Activated CD8-positive, alpha-beta memory T cell treated with anti-CD3 and anti-CD28 coated beads for 4 hours (primary cell): ENCODE measurements at places on chromosomes 16 and 17.

DNA sequence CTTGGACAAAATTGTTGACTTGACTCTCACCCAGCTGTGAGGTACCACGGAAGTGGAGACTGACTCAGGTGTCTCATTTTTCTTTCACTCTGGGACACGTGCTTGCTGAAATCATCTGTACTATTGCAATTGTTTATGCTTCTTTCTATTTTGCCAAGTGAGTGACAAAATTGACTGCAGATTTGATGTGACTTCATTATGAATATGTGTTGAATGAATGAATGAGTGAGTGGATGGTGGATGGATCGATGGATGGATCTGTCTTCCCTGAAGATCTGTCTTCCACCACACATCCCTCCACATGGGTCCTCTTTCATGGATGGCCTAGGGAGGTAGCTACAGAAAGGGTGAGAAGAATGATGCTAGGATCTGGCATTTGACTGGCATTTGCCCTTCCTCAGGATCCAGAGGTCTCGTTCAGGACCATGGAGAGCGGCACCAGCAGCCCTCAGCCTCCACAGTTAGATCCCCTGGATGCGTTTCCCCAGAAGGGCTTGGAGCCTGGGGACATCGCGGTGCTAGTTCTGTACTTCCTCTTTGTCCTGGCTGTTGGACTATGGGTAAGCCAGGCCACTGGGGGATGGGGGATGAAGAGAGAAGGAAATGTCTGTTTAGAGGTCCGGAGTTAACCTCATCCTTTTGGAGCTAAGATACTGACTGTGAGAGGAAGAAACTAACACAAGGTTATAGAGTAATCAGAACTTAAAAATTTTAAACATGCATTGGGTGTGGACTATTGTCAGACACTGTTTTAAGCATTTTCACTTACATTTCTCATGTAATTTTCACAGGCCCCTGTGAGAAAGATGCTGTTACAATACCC is 12.7 kb downstream of the SLC5A11 start:
- no peak for DNase-seq

GRCh38 chr17:51355441-51356410 is 95.4 kb downstream of the UTP18 start:
- DNase-seq: no peak

DNA sequence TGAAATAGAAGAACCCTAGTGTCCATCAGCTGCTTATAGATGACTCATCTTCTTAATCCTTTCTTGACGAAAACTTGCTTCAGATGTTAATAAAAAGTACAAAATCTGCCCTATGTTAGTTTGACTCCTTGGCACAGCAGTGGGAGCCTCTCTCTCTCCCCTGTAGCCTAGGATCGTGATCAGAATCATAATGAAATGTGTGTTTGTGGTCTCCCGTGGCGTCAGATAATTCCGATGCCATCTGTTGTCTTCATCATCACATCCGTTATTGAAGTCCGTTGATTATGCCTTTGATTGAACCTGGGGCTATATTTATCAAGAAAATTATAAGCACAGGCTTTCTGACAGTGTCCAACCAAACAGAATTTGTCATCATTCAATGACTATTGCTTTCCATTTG is 102.5 kb downstream of the BMERB1 start:
- no peak for DNase-seq

- DNase-seq: no peak
These were observed 265.5 kb downstream of the C16orf95 start for GRCh38 chr16:87051526-87052320.

DNA sequence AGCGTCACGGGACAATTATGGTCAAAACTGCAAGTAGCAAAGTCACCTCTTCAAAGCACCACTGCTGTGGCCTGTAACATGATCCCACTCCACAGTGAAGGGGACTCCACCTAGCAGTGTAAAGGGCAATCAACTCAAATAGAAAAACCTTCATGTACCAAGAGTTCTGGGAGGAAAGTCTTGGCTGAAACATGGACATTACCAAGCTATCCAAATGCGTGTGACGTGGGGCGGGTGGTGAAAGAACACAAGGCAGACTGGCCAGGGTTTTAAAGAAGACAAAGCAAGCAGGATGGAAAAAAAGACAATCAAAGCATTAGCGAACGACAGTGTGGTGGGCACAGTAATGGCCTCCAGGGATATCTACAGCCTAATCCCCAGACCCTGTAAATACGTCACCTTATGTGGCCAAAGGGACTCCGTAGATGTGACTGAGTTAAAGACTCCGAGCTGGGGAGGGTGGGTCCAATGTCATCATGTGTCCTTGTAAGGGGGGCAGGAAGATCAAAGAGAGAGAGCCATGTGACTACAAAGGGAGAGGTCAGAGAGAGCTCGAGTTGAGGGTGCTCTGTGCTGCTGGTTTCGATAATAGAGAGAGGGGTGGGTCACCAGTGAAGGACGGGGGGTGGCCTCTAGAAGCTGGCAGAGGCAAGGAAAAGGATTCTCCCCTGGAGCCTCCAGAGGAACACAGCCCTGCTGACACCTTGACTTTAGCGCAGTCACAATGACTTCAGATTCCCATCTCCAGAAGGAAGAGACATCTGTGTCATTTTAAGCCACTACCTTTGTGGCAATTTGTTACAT is 6.0 kb downstream of the HSDL1 start:
- DNase-seq: no peak

DNA sequence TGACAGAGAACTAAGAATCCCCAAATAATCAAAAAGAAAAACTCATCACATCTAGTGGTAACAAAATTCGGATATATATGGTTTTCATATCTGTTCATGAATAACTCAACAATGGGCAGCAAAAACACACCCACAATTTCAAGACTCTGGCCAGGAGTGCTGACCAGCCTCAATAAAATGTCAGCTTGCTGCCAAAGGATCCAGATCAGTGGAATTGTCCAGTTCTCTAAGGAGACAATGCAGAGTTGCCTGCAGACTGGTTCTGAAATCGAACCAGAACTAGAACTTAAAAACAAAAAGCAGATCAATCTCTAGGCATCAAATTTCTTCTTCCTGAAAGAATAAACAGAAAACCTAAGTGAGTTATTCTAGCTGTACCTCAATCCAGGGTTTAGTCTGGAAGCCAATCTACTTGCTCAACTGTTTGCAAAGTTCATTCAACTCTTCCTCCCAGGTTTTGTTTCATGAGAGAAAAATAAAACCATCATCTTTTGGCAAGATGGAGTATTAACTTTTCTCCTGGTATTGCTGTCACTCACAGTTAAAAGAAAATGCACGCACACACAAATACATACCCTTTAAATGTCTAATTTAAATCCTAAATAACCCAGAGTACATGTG is 61.0 kb downstream of the CFDP1 start:
- DNase-seq: no peak

DNA sequence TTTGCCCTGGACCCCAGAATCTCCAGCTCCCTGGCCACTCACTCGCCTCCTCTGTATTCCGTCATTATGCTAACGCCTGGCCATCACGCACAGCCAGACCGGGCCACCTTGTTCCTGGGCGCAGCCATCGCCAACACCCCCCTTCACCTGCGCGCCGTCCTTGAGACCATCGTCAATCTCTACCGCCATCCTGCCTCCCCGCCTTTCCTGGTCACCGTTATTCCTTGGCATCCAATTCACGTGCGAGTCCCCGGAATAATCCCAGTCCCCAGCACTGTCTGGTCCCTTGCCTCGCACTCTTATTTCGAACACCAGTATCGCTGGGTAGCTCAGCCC is 541 bp downstream of the VKORC1 start:
- DNase-seq: no peak

DNA sequence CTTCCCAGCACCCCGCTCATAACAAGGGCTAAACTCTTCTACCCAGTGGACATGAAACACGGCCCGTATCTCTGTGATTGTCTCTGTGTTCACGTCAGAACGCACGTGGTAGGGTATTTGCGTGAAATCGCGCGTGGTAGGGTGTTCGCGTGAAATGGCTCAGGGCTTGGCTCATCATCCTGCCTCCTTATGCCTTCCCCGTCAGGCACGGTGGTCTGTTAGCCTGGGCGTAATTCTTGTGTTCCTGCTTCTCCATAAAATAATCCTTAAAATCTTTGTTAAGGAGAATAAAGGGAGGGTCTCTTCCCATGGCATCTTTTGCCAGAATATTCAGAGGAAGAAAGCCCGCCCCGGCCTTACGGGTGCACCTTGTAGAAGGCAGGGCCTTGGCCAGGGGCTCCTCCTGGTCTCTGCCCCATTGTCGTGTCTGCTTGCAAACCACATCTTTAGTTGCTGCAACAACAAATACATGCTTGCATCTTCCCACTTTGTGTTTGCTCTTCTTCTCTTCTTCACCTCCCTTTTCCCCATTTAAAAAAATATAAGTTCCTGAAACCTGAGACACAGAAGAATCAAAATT is 116.7 kb upstream of the CHMP6 start:
- DNase-seq: no peak

DNA sequence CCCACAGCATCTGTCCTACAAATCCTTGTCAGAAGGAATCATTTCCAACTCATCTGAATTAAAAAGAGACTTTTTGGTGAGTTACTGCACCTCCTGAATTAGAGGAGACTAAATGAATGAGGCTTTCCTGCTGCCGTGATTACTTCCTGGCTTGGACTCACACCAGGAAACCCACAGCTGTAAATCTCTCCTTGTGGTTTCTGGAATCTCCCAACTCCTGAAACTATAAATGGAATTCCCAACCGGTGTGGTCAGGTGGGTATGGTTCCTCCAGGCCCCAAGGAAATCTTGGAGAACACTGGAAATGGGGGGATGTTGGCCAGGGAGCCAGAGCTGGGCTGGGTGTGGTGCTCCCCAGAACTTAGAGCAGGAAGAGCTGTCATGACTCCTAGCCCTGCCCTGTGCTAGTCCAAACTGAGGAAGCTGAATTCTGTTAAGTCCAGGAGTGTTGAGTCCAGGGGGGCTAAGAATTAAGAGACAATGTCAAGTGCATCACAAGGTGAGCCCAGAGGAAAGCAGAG is 216.4 kb downstream of the GSG1L start:
- no peak for DNase-seq

DNA sequence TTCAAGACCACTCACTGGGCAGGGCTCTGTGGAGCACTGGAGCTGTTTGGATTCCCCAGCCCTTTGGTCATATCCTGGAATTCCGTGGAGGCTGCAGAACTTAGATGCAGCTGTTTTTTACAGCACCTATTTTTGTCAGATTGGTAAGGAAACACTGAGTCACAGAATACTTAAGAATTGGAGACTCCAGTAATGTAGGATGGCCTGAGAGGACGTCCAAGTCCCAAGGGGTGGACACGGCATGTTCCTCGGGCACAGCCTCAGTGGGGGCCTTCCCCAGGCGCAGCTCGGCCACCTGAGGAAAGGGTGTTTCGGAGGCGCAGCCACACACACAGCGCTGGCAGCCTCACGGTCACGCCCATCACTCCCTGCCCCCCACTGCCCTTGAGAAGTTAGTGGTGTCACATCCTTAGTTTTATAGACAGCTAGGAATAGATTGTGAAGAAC is 14.8 kb downstream of the PLD6 start:
- no peak for DNase-seq

DNA sequence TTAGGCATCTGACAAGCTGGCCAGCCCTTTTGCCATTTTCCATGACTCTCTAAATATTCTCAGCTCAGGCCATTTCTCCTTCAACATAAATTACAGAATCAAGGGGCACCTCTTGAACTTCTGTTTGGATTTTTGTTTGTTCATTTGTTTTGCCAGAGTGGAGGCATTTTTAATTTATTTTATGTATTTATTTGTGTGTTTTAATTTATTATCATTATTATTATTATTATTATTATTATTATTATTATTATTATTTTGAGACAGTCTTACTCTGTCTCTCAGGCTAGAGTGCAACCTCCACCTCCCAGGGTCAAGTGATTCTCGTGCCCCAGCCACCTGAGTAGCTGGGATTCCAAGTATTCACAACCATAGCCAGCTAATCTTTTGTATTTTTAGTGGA is 1578.0 kb downstream of the CDH8 start:
- DNase-seq: no peak
